ENCODE measurements at places on chromosomes 1 and 21.

DNA sequence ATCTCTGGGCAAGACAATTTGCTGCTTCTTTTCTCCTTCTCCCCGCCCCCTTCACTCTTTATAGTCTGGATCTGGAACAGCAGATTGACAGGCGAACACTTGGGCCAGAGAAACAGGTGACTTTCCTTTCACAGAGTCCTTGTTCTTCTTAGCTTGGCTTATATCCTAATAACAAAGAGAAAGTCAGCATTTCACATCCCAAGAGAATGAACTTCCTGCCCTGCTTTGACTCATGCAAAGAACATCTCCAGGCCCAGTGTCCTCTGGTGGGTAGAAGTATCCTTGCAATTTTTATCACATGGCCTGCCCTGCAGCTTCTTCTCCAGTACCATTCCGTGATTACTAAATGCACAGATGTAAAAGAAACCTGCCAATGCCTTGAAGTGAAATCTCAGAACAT is 764.4 kb downstream of the ADGRL2 start:
- DNase-seq, result no peak

GRCh38 chr21:41972511-41973205 is 18.8 kb upstream of the C2CD2 start:
- DNase-seq, result no peak

DNA sequence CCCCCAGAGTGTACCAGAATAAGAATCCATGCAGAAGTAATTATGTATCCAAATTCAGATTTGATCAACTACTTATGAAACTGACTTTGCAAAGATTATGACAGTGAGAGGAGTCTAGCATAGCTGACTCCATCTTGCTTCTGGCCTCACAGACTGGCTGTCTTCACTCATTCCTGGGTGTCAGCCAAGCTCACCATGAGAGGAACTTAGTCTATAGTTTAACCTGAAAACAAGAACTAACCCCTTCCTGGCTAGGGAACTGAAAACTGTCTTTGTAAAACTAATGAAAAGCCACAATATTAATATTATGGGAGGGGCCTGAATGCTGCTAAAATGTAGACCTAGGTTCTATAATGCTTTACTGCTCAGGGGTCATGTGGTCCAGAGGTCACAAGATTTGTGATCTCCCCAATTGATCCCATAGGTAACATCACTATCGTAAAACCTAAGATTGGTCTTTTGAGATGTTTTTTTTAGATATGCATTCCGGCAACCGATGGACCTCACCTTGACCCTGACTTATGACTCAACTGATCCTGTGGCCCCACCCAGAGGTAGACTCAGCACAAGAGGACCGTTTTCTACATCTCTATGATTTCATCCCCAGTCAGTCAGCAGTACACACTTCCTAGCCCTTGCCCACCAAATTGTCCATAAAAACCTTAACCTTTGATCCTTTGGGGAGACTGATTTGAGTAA is 55.2 kb downstream of the ATP1B1 start:
- no peak for DNase-seq

GRCh38 chr1:203539831-203540546 is 46.0 kb downstream of the OPTC start:
- DNase-seq, result no peak

DNA sequence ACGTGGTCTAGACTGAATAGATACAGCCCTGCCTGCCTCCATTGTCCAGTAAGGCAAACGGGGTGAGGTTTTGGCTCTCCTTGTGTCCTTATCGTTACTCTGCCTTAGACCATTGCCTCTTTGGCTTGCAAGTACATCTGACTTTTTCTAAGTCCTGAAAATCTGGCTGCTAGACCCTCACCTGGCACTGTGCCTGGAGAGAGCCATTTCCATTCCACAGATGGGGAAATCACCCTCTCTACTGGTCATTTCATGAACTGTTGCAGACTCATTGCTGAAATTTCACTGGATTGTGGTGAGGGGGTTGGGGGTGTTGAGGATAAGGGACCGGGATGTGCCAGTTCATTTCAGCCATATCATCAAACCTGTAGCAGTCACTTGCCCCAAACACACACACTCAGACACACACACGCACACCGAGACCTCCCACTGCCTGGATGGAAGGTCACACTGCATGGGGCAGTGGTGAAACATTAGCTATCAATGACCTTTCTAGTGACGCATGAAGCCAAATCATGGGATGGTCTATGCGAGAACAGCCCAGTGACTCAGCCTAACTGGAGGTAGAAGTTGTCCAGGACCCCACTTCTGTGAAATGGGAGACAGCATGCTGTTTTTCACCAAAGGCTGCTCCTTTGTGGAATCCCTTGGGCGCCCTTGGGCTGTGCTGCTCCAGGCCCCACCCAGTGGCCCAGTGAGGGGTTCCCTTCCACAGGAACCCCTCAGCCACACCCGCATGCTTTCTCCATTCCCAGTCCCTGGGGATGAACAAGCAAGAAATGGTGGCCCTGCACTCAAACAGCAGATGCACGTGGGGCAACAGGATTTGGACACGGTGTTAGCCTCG is 34.9 kb upstream of the VASH2 start:
- DNase-seq, result peak; percentile 24

GRCh38 chr1:58580186-58580585 is 3.1 kb upstream of the TACSTD2 start:
- DNase-seq, result no peak

- DNase-seq, result no peak
Measured at GRCh38 chr1:208261874-208262273, 17.7 kb upstream of the PLXNA2 start.

DNA sequence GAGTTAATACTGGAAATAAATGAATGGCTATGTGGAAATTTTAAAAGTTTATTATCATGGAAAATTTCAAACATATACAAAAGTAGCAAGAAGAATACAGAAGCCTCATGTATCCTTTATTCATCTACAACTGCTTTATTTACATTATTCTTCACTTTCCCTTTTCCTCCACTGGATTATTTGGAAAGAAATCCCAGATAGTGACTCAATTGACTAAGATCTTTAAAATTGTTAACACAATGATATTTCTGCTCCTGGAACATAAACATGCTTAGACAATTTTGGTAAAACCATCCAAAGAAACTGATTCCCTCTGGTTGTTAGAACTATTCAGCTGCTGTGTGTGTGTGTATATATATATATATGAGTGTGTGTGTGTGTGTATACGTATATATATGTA is 116.2 kb downstream of the TGFB2 start:
- no peak for DNase-seq

DNA sequence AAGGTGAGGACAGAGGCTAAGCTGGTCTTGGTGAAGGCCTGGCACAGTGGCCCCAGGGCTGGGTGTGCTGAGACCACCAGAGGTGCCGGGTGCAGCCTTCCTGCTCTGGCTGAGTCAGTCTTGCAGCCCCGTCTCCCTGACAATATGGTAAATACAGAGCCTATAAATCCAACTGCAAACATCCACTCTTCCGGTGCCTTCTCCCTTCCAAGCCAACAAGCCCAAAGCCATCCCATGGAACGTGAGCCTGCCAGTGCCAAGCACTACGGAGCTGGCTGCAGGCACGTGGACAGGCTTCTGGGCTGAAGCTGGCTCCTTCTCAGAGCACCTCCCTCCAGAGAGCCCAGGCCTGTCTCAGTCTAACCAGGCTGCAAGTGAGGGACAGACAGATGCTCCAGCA is 70.0 kb downstream of the TRABD2B start:
- DNase-seq, result no peak

DNA sequence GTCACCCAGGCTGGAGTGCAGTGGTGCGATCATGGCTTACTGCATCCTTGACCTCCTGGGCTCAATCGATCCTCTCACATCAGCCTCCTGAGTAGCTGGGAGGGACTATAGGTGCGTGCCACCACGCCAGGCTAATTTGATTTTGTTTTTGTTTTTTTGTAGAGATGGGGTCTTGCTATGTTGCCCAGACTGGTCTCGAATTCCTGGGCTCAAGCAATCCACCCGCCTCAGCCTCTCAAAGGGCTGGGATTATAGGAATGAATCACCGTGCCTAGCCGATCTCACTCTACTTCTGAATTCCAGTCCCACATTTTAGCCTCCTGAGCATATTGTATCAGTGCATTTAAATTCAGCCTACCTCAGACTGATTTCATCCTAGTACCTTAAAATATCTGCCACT is 1.8 kb downstream of the CTXND2 start:
- no peak for DNase-seq

GRCh38 chr1:191907121-191907520 is 251.1 kb upstream of the RGS18 start:
- no peak for DNase-seq

GRCh38 chr1:1324084-1324523 is 356 bp downstream of the INTS11 start:
- no peak for DNase-seq

DNA sequence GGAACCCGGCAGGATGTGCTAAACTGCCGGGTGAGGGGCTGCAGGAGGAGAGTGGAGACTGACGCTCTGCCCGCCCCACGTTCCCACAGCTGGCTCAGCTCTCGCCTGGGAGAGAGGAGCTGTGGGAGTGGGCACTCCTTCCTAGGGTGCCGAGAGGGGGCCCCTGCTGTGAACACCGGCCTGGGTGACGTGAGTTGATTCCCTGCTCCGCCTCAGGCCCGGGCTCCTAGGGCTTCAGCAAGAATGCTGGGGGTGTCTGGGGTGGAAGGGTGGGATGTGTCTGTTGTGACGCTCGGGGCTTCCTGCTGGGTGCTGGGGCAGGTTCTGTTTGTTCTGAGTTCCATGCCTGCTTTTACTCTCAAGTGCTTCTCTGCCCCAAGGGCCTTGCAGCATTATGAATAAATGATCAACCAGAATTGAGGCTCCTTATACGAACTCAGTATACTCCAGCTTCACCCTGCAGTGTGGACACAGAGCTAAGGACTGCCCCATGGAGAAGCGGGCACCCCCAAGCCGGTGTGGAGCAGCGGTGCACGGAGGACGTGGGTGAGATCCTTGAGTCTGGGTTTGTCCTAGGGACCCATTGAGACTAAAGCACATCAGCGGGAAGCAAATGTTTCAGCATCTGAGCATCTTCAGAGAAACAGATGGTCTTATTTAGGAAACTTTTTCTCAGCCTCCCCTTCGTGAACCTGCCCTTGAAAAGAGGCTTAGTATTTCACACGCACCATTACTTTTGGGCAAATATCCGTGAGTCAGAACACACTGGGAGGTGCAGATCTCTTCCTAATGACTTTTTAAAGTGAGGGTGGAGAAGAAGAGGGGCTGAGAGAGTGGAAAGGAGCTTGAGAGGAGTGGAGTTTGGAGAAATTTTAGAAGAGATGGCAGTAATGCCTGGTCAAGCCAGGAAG is 41.7 kb downstream of the SYT6 start:
- DNase-seq, result no peak

DNA sequence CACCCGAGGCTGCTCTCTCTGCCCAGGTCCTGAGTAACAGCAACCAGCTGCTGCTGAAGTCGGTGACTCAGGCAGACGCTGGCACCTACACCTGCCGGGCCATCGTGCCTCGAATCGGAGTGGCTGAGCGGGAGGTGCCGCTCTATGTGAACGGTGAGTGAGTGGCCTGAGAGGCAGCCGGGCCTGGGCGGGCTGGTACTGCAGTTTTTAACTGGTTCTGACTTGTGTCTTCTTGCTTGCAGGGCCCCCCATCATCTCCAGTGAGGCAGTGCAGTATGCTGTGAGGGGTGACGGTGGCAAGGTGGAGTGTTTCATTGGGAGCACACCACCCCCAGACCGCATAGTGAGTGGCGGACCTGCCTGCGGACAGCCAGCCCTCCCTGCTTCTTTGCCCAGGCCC is 91.2 kb upstream of the CD1D start:
- DNase-seq, result no peak

GRCh38 chr1:96887501-96887900 is 165.9 kb downstream of the PTBP2 start:
- DNase-seq, result no peak

Data from hematopoietic multipotent progenitor cell (in vitro differentiated cells).